ENCODE measurements at places on chromosomes 1 and 21.

- no peak for DNase-seq
These were observed 31.9 kb upstream of the RXRG start for GRCh38 chr1:165476776-165477175.

- no peak for DNase-seq
These were observed 77.6 kb downstream of the CD247 start for GRCh38 chr1:167440776-167441175.

GRCh38 chr1:17653728-17654351 is 101.3 kb upstream of the ACTL8 start:
- no peak for DNase-seq

DNA sequence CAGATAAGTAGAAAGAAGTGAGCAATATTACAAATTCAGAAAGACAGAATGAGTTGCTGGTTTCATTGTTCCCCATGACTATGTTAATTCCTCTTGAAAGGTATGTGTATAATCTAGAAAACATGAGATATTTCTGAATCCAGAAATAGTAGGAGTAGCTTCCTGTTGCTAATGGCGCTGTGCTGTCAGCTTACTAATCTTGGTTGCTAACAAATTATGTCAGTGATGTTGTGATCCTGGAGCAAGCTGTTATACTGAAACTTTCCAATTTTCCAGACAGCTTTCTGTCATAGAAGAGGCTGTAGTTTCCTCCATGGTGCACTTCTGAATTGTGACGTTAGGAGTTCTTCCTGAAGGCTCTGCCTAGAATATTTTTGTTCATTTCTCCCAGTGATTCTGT is 372.3 kb downstream of the USP25 start:
- DNase-seq: no peak

GRCh38 chr1:9419369-9420041 is 119.8 kb upstream of the SLC25A33 start:
- no peak for DNase-seq

- DNase-seq: no peak
These were observed at the start of gene CNIH3 for GRCh38 chr1:224615861-224616755. Gene CNIH3 (plus strand): TSS chr1:224616317. CDS start chr1:224617175, 858 bp downstream.

Measured in CD4-positive, alpha-beta T cell treated with Interleukin-6 at 100 ng/mL for 8 hours (primary cell).